ENCODE measurements at places on chromosomes 3 and 15.
A peak's percentile ranks its signal among the peaks of the same experiment; 100 is the strongest.

DNA sequence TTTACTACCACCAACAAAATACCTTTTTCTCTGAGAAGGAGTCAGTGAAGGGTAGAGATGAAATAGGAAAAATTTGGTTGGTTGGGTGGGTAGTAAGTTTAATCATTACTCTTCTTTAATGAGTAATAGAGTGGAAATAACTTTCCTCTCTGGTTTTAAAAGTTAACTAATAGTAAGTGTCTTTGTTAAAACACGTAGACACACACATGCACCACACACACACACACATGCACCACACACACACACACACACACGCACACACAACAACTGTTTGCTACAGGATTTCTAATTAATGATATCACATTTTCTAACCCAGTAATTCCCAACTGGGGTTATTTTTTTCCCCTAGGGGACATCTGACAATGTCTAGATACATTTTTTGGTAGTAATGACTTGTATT is 84.1 kb downstream of the CHL1 start:
- no peak for DNase-seq

DNA sequence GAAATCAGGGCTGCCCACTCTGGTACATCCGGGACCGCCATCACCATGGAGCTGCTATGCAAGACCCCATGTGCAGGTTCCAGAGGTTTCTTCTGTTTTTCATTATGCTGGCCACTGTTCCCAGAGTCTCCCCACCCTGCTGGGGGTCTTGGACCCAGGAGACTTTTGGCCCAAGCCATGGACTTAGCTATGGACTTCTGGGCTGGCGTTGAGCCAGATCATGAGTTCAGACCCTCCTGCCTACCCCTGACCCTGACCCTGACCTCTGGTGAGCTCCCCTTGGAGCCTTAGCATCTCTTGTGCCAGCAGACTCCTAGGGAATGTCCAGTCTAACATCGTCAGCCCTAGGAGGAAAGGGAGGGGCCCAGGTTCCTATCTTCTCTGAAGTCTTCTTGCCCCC is 25.3 kb downstream of the SLC28A1 start:
- DNase-seq: no peak

DNA sequence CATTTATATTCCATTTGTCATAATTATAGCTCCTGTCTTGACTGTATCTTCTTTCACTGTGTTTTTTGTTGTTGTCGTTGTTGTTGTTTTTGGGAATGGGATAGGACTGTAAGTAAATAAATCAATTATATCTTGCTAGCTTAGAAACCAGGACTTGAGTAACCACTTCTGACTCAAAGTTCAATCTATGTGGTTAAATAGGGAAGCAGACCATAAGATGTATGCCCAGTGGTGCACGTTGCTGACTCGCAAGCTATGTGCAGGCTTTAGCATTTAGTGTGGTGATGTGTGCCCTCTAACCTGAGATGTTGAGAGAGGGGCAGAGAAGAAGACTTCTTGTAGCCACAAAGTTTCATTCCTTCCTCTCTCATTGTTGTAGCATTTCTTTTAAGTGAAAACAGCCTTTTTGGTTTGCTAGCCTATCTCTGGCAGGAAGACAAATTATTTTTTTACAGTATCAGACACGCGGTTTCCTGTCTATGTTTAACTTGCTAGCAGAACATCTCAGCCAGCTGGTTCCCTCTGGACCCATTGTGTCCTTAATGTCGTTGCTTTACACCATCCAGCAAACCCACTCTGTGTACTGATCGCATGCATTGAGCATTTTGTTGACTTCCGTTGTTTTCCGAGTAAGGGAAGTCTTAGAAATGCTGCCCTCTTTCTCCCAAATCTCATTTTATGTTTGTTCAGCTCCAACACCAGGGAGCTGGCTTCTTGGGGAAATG is 52.1 kb downstream of the TGFBR2 start:
- peak; percentile 54 for DNase-seq

GRCh38 chr3:186440891-186441290 is 78.9 kb upstream of the DGKG start:
- DNase-seq: no peak

GRCh38 chr3:44721231-44722102 is 8.0 kb upstream of the ZNF501 start:
- DNase-seq: no peak

GRCh38 chr3:12336099-12336498 is 47.2 kb downstream of the PPARG start:
- DNase-seq: peak; percentile 7

DNA sequence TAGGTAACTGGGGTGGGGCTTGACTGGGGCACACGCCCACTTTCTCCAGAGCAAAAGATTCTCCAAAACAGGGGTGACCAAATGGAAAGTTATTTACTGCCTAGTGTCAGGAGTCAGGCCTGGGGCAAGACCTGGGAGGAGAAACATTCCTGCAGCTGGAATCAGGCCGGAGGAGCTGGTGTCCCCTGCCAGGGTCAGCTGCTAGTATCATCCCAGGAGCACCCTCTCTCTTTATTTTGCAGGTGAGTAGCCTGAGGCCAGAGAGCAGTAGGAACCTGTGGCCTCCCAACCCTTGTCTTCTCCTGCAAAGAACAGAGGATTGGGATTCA is 32.9 kb downstream of the DNAJB8 start:
- DNase-seq: no peak

DNA sequence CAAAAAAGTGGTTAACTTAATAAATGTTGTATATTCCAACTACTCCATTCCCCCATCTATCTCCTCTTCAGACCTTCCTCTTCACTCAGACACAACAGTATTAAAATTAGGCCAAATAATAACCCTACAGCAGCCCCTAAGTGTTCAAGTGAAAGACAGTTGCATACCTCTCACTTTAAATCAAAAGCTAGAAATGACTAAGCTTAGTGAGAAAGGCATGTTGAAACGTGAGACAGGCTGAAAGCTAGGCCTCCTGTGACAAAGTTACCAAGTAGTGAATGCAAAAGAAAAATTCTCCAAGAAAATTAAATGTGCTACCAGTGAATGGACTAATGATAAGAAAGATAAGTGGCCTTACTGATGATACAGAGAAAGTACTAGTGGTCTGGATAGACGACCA is 71.7 kb downstream of the ANKRD28 start:
- no peak for DNase-seq

GRCh38 chr3:62809369-62809768 is 65.8 kb downstream of the CADPS start:
- no peak for DNase-seq

DNA sequence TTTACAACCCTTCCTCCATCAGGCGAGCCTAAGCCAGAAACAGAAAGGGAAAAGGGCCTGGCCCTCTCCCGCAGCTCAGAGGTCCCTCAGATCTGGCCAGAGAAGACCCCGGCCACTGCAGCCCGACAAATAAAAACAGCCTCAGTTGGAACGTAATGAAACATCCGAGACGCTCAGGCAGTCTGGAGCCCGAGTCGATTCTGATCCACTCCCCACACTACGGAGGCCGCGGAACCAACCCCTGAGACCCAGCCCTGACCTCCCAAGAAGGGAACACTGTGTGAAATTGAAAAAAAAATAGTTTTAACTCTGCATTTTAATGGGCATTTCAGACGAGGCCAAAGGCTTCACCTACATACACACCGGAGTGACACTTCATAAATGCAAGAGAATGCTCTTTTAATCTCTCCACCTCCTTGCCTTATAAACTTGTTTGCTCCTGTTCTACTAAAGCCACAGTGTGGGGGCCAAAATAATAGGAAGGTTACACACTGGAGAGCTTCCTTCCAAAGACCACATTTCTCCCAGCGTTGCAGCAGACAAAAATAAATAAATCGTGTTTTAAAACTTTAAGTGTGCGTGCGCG is 3.7 kb downstream of the MEIS2 start:
- no peak for DNase-seq

- no peak for DNase-seq
Measured at GRCh38 chr15:79904271-79904670, 7.5 kb upstream of the MTHFS start.

- no peak for DNase-seq
Measured at GRCh38 chr3:183822631-183823030, 2.7 kb downstream of the MAP6D1 start.

- DNase-seq: no peak
Measured at GRCh38 chr15:84862214-84862975, 22.1 kb upstream of the SLC28A1 start.

GRCh38 chr15:37015451-37015850 is 84.9 kb downstream of the MEIS2 start:
- DNase-seq: no peak

GRCh38 chr15:52730173-52730572 is 51.0 kb upstream of the ATOSA start:
- no peak for DNase-seq

GRCh38 chr3:138023754-138024153 is 13.8 kb downstream of the CLDN18 start:
- no peak for DNase-seq

DNA sequence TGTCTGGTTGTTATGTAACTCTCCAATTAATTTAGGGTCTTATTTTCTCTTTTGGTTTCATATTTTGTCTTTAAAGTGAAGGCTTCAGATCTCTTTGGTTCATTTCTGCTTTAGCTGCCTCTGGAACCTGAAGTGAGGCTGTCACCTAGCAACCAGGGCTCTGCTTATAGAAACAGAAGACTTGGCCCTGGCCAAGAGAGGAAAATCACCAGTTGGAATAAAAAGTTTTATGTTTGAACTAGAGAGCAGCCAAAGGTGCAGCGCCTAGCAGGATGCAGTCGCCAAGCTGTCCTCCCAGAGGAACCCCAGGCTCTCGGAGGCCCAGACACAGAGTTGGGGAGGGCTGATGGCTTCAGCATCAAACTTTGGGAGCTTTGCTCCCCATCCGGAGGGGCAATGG is 41.1 kb downstream of the LYZL4 start:
- DNase-seq: no peak

DNA sequence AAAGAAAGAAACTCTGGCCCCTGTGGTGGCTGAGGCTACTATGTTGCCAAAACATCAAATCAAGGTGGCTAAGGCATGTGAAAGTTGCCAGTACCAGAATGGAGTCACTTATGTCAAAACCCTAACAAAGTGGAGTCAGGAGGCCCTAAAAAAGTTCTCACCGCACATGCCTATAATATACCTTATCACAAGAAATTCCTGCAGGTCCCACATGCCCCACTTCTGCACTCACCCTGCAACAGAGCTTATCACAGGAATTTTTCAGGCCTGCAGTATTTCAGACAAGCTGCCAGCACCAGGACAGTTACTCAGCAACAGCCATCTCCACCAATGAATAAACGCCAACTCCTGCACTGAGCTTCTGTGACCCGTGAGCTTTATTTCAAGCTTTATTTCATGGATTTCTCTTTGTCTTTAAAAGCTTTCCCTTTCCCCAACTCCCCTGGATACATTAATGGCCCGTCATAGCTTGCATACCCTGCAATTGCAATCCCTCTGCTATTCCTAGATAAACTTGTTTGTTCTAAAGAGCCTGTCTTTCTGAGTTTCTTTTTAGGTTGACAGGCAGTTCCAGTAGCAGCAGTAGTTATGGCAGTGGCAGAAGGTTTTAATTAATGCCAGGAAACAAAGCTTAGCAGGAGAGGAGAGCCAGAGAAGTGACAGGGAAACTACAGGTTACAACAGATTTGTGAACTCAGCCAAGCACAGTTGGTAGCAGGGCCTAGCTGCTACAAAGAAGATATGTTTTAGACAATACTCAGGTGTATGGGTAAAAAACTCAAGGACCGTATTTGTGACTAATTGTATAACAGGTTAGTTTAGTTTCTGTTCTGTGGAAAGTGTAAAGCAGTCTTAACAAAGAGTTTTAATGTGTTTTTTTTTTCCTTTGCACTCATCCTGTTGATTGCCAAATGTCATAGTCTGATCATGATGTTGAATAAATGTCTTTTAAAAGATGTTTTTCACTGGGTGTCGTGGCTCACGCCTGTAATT is 15.9 kb upstream of the TMEM42 start:
- no peak for DNase-seq

GRCh38 chr15:92232876-92233275 is 160.8 kb upstream of the ST8SIA2 start:
- no peak for DNase-seq

DNA sequence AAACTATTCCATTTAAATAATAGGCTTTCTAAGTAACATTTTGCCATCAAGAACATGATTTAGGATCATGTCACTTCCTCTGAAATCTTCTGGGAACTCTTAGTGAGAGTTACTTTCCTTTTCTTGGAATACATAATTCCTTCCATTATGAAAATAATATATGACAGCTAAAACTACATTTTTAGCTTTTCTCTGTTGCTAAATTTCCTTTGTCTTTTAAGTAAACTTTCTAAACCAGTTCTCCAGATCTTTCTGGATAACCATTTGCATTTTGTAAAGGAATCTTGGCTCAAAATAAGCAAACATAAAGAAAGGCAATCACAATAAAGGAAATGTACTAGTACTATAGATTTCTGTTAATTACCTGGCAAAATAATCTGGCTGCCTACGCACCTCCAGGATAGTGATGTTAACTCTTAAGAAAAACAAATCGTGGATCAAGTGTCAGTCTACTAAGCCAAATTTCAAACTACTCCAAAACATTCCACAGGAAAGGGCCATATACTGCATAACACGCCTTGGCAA is 165.7 kb downstream of the ZNF385D start:
- no peak for DNase-seq

- peak; percentile 57 for DNase-seq
Measured at GRCh38 chr15:31867536-31868442, 162.5 kb upstream of the CHRNA7 start.

DNA sequence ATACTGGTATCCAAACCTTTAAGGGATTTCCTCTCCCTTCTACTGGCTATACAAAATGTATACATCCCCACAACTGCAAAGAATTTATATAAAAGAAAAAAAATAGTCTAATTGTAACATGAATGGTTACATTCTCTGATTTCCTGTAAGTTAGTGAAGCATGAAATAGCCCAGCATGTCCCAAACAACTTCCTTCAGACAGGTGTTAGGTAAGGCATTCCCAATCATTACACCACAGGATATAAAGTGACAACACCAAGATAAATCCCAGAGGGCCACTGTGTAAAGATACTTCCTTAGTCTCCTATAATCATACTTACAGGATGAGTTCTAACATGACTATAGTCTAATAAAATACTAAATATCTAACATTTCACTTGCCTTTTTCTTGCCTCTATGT is 7.6 kb downstream of the CMTM6 start:
- no peak for DNase-seq

DNA sequence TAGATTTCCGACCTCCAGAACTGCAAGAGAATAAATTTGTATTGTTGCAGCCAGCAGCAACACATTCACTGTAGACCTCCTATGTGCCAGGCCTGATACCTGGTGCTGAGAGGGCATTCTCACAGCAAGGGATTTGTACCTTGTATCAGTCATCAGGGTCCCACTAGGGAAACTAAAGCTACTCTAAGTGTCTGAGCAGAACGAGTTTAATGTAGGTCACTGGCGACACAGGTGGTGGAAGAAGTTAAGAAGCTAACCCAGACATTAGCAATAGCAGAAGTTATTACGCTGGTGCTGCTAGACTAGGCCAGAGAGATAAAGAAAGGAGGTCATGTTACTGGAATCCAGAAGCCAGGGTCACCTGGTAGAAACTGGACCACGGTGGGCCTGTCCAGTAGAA is 60.5 kb upstream of the BCL6 start:
- DNase-seq: no peak

DNA sequence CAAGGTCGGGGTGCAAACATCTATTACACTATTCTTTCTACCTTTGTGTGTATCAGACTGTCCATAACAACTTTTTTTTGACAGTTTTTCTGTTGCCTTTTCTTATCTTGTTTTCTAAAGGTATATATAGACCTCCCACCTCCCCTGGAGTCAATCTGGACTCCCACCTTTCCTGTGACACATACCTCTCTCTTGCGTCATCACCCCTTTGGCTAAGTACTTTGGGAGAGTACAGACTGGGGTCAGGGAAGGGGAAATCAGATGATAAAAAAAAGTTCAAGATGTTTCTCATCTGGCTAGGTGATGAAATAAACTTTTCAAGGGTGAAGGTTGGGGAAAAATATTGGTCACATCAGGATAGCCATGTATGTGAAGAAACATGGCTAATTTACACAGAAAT is 17.2 kb downstream of the TSPAN3 start:
- DNase-seq: no peak
